ENCODE measurements at places on chromosomes 5 and 9. TPM values are rescaled to one million over a fixed set of nuclear protein-coding genes. Genes with fewer than 3 reads are reported as not detected.

PLCXD3 gene
- total RNA-seq: 39.6 TPM

GRCh38 chr5:16625096-16625495, 8.3 kb upstream of the RETREG1 start:
- no peak for DNase-seq

- DNase-seq: no peak
These were observed 18.6 kb upstream of the AGXT2 start for GRCh38 chr5:35066260-35066795.

DNA sequence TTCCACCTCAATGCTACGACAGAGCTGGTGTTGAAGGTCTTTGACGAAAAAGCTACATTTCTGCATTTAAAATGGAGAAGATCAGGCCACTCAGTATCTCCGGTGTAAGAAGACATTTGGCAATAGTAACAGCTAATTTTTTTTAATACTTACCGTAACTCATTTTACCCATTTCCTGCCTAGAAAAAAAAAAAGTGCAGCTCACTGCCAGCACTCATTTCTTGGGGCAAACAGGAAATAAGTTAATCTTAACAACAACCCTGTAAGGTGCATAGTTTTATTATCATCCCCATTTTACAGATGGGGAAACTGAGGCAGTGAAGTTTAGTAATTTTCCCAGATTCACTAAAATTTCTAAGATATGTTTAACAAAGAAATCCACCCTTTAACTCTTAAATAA, 27.4 kb upstream of the KCNMB1 start:
- DNase-seq: no peak

DNA sequence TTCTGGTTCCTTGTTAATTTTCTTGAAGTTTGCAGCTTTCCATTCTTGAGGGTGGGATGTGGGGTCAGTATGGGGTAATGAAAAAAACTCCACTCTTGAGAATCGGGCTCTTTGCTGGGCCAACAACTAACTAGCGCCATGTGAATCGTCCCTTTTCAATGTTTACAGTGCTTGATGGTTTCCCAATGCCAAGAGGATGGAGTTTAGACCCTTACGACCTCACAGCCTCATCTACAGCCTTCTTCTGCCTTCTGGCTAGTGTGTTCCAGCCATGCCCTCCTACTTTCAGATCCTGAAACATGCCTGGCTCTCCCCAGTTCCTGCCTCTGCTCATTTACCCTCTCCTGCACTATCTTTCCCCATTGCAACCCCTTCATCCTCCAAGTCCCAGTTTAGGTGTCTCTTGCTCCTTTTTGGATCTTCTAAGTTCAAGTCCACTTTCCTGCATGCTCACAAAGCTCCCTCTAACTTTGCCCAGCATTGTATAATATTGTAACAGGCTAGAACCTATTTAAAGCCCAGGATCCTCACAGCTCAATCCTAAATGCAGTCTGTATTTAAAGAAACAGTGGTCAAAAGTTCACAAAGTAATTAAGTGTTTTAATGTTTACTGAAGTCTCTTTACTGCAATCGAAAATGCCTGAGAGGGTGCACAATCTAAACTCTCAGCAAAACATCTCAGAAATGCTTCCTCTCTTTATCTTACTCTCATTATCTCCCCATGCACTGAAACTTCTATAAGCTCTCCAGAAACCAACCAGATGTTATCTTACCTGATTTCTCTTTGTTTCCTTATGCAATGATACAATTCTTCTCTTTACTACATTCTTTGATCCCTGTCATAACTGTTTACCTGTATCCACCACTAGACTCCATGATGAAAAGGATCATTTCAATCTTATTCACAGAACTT, 20.6 kb upstream of the CAST start:
- DNase-seq: no peak

SUSD3 gene
- 1.6 TPM for total RNA-seq

- DNase-seq: no peak
These were observed 127.0 kb upstream of the GDNF start for GRCh38 chr5:37966871-37967270.

HOMER1 gene
- 25.6 TPM for total RNA-seq

IRX1 gene
- total RNA-seq: not detected

CCNO gene
- total RNA-seq: not detected

DNA sequence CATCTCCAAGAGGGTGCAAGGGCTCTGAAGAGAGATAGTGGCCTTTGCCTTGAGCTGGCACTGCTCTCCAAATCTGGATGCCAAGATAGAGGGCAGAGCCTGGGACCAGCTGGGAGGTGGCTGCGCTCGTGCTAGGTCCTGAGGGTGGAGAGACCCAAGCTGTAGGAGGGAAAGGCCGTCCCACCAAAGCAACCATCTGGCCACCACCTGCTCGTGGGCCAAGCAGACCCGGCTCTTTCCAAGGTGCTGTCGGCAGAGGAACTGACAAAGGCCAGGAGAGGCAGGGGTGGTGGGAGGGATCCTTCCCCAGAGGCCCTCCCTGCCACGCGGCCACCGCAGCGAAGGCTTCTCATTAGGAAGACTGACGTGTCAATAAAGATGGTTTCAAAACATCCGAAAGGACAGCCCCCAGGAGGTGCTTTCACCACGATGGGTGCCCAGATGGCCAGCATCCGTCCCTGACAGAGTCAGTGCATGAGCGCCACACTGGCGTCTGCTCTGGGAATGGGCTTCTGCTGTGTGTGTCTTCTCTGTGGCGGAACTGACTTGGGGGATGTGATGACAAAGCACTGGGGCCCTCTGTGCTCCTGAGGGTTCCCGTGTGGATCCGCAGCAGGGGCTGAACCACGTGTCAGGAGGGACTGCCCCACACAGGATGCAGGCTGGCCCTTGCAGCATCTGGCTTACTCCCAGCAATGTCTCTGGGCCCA, 213.5 kb downstream of the FANCC start:
- no peak for DNase-seq

DNA sequence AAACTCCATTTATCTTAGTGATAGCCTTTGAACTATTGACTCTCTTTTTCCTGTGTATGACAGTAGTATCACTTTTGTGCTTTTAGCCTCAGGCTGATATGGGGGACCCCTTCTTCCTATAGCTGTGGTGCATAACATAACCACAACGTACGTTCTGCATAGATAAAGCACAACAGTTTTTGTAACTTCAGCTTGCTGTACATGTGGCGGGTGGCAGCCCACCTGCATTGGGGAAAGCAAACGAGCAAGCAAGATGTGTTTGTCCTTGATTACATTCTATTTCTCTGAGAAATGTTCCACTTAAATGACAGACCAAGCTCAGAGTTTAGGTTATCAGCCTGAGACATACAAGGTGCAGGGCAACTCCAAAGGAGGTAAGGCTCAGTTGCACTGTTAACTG, 309.4 kb downstream of the KDM4C start:
- no peak for DNase-seq

DNA sequence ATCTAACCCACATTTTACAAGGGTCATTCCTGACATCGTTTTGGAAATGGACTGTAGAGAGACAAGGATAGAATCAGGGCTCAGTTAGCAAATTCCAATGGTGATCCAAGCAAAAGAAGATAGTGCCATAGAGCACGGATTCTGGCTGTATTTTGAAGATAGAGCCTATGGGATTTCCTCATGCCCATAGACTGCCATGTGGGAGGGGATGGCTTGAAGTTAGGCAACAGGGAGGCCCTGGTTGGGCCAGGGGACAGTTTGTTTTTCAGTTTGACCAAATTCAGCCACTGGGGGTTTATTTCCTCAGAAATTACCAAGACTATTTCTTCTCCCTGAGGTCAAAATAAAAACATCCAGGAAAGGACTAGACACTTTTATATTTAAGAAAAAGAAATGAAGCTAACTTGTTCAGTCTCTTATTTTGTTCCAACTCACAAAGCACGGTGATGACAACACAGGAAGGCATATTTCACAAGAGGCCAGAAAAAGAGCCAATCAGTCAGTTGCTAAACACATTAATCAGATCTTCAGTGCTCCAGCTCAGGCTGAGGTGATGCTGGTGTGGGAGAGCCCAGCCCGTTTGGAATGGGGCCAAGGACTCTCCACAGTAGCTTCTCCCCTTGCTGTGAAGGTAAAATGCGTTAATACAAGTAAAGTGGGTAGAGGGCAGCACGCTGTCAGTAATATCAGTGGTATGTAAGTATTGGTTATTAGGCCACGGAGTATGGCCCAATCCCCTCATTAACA, 4.4 kb upstream of the DCTN4 start:
- DNase-seq: peak; percentile 72

ELOVL7 gene
- total RNA-seq: 1.4 TPM

DNA sequence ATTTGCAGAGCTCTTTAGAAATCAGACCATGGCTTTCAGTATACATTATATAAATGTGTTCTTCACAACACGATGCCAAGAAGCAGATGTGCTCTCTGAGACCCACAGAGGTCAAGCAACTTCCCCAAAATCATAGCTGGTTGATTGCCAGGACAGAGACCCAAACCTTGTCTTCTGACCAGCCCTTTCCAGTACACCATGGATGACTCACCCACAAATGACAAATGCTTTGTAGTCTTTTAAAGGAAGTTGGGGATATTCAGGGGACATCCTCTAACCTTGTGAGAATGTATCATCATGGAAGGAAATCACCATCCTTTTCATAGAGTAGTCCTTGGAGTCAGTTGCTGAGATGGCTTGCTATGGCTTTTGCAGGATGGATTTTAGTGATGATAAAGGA, 30.1 kb downstream of the ZNF462 start:
- no peak for DNase-seq

GRCh38 chr9:95189251-95190098, 128.0 kb downstream of the FANCC start:
- peak; percentile 71 for DNase-seq

GRCh38 chr9:80651044-80651443, 1038.3 kb downstream of the TLE1 start:
- no peak for DNase-seq

ARHGEF39 gene
- total RNA-seq: 0.84 TPM

GRCh38 chr9:27408482-27408881, 111.5 kb upstream of the EQTN start:
- DNase-seq: no peak

- DNase-seq: peak; percentile 31
These were observed 920 bp downstream of the LPCAT1 start for GRCh38 chr5:1522601-1523479.

DNA sequence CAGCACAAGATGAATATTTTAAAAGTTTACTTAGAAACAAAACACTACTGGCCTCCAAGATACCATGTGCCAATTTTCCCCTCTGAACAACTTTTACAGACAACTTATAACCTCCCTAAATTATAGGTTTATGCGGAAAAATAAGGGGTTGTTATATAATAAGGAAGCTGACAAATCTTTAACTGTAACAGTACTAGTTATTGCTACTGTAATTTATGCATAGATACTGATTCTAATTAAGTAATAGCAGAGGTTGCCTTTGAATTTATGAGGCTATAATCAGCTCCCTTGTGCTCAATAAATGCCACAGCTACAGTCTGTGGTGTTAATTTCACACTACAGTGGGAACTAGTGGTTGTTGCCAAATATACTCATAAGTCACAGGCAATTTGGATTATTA, 291.3 kb upstream of the PCSK5 start:
- no peak for DNase-seq

IDNK gene
- 3.4 TPM for total RNA-seq

DNA sequence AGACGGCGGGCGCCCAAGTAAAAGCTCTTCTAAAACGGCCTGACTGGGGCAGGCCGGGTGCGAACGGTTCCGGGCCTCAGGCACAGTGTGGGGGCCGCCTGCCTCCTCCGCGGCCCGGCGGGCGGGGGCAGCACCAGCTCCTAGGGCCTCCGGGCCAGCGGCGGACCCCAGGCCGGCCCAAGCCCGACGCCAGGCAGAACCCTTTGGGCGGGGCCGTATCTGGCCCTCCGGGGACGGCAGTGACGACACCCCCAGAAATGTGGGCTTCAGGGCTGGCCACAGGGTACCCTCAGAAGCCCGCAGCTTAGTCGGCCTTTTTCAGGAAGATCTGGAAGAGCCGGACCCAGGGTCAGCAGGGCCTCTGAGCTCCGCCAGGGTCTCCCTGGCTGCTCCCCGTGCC, 4.0 kb downstream of the LTC4S start:
- DNase-seq: no peak

PRRT1B gene
- not detected for total RNA-seq

CDH6 gene
- 2.2 TPM for total RNA-seq

DNA sequence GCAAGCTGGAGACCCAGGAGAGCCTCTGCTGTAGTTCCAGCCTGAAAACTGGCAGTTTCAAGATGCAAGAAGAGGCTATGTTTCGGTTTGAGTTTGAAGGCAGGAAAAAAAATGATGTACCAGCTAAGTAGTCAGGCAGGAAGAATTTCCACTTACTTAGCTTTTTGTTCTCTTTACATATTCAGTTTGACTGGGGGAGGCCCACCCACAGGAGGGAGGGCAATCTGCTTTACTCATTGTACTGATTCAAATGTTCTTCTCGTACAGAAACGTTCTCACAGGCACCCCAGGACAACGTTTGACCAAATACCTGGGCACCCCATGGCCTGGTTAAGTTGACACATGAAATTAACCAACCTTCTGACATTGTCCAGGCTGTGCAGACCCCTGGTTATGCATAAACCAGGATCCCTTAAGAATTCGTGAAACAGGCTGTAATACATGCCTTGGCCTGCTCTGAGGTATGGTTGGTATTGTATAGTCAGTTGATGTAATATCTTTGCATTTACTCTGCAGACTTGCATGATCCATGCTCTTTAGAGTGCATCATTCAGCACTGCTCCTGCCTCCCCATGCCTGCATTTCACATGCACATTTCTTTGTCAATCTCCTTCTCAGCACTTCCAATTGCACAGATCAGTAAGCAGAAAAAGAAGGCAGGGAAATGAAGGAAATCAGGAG, 687.1 kb downstream of the TAF11L14 start:
- no peak for DNase-seq

DMGDH gene
- 3.3 TPM for total RNA-seq

DNA sequence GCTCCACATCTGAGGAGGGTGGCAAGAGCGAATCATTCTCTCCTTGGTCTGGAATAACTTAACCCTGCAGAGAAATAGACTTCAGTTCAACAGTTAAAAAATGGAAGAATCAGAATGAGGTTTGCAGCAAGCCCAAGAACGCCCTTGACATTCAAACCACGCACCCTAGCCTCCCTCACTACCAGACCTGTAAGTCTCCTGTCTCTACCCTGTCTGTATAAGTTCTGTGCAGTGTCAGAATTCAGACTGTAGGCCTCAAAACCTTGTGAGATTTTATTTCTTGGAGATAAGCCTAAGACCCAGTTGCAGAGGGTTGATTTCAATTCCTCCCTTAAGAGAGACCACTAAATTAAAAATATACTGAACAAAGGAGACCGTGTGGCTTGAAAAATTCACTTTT, 35.8 kb upstream of the PLPP1 start:
- no peak for DNase-seq

FOXD4L5 gene
- 0.10 TPM for total RNA-seq

DMRT3 gene
- not detected for total RNA-seq

WWC1 gene
- 6.2 TPM for total RNA-seq

- no peak for DNase-seq
These were observed 3.8 kb downstream of the P4HA2 start for GRCh38 chr5:132223861-132224260.

DNA sequence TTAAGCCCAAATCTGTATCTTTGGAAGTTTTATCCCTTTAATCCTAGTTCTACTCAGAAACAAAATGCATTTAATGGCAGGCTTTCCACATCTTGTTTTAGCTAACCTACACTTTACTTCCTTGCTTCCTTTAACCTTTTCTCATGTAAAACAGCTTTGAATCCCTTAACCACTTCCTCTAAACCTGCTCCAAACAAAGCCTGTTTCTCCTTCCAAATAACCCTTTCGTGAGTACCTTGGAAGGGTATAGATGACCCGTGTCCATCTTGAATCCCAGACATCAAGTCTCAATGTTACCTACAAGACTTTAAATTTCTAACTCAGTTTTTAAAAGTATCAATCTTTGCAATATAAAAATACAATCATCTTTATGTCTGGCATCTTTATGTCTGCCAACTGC, 78.4 kb downstream of the DROSHA start:
- no peak for DNase-seq

SLC6A18 gene
- not detected for total RNA-seq
